CD4-positive, CD25-positive, alpha-beta regulatory T cell (primary cell): ENCODE measurements at places on chromosomes 1 and 21. TPM values are rescaled to one million over a fixed set of nuclear protein-coding genes. Genes with fewer than 3 reads are reported as not detected.

- DNase-seq, result no peak
Observed at GRCh38 chr1:66758241-66758755, 6.0 kb downstream of the DYNLT5 start.

DNA sequence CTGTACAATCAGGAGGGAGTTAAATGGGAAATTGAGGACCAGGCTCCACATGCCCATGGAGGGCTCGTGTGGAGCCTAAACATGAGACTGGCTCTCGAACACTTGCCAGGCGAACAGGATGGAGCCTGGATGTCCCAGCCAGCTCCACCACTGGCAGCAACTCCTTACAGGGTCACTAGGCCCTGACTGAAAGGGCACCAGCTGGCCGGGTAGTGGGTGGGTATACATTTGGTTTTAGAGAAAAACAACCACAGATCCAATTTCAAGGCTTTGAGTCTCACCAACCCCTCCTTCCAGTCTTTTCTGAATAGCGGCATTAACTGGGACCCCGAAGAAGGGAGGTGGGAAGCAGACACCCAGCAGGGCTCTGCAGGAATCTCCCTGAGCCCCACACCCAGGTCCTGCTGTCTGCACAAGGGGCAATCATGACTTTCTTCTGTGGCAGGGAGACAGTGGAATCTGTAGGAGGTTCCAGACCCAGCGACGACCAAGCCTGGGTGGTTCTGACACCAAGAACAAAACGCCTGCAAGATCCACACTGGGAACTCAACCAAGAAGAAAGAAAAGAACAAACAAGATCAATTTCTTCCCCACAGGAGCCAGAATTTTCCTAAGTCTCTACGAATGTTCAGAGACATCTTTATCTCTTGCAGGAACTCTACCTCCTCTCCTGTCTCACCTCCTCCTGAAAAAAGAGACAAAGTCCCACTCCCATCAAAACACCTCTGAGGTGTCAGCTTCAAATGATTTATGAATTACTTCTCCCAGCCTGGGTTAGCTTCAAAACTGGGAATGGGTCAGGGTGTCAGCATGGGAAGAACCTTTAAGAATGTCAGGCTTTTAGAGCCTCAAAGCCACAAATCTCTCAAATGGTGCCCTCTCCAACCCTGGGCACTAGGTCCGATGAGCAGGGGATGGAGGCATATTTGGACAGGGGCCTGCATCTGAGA, 26.5 kb upstream of the SRP9 start:
- no peak for DNase-seq

NUDT4B gene
- total RNA-seq, result not detected

DNA sequence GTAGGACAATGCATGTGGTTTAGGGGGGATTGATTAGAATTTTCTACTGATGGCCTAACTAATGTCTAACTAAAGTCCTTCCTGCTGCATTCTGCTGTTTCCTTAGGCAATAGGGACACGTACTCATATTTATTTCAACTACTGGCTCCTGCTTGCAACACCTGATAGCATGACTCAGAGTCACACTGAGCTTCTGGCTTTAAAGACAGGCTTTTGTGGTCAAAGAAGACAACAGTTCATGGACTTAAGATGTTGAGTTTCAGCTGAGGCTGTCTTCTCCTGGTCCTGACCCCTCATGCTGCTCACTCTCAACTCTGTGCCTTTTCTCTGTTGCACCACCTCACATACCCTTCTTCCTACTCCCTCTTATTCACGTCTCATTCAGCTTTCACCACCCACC, 29.1 kb upstream of the TRABD2B start:
- DNase-seq, result no peak

ATXN7L2 gene
- total RNA-seq, result 13.2 TPM
